ENCODE measurements at places on chromosomes 4 and X. TPM values are rescaled to one million over a fixed set of nuclear protein-coding genes. Genes with fewer than 3 reads are reported as not detected.

NEXMIF gene
- total RNA-seq, result not detected

CHST7 gene
- 2.3 TPM for total RNA-seq

SFRP2 gene
- total RNA-seq, result not detected

NUDT11 gene
- total RNA-seq, result not detected

TMEM47 gene
- total RNA-seq, result not detected

RHOXF1 gene
- not detected for total RNA-seq

C4orf36 gene
- total RNA-seq, result 0.10 TPM

FAM133A gene
- total RNA-seq, result not detected

SPACA5 gene
- total RNA-seq, result not detected

- DNase-seq, result no peak
These were observed 56.9 kb downstream of the ARHGAP10 start for GRCh38 chr4:147788791-147789190.

GRCh38 chr4:125703443-125703842, 388.7 kb downstream of the FAT4 start:
- no peak for DNase-seq

DNA sequence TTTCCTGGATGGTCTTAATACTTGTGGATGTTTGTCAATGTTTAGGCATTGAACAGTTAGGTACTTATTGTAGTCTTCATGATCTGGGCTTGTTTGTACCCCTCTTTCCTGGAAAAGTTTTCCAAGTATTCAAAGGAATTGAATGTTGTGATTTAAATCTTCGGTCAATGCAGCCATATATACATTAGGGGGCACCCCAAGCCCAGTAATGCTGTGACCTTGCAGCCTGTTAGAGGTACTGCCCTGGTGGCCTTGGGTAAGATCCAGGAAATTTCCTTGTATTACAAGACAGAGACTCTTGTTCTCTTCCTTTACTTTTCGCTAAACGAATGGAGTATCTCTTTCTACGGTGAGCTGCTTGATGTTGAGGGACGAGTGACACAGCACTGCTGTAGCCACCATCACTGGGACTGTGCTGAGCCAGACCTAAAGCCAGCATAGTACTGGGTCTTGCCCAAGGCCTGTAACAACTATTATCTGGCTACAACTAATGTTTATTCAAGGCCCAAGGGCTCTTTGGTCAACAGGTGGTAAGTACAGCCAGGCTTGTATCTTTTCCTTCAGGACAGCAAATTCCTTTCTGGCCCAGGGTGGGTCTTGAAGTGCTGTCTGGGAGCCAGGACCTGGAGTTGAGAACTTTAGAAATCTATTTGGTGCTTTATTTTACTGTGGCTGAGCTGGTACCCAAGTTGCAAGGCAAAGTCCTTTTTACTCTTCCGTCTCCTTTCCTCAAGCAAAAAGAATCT, 118.3 kb upstream of the ATOH1 start:
- DNase-seq, result peak; percentile 45

DNA sequence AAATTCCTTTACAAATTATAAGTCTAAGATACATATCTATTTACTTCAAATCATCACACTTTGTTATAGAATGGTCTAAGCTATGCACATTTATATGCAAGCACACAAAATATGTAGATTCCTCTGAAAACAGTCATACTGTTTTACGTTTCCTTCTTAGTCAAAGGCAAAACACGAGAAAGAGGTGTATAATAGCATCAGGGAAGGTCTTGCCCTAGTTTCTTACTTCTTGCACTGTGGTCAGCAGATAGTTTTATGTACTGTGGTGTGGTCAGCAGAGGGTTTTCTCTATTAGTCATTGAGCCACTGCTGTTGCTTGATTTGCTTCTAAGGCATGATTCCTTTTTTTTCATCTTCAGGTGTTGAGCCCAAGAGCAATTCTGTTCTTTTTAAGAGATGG, 117.7 kb downstream of the ADAM29 start:
- DNase-seq, result no peak

DNA sequence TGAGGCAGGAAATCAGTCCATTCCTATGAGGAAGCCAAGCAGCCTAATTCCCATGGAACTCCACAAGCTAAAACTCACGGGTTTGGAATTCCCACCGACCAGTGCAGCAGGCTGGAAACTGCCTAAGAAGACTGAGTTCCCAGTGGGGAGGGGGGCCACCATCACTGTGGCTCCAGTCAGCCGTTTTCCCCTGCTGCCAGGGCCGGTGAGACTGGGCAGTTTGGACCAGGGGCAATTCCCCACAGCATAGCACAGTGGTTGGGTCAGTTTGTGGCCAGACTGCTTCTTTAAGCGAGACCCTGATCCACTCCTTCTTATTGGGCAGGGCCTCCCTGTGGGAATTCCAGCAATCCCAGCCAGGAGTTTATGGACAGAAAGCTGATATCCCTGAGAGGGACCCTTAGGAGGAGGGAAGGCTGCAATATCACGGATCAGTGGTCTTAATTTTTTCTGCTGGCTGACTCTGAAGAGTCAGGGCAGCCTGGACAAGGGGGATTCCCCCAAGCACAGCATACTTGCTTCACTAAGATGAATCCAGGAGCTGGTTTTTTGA, 20.7 kb downstream of the PAGE5 start:
- no peak for DNase-seq

DNA sequence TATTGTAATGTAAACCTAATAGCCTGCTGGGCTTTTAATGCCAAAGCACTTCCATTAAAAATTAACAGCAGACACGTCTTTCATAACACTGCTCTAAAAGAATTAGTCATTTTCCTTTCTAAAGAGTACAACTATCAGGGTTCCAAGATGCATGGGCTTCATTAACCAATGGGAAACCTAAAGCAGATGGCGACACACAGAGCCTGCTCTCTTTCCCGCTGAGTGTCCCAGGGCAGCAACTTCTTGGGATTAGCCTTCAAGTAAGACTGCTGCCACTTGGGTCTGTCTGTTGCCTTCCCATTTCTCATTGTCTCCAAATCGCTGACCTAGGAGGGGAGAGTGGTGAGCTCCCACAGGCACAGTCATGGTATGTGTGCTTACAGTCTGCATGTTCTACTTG, 14.0 kb upstream of the PHKA2 start:
- no peak for DNase-seq

DNA sequence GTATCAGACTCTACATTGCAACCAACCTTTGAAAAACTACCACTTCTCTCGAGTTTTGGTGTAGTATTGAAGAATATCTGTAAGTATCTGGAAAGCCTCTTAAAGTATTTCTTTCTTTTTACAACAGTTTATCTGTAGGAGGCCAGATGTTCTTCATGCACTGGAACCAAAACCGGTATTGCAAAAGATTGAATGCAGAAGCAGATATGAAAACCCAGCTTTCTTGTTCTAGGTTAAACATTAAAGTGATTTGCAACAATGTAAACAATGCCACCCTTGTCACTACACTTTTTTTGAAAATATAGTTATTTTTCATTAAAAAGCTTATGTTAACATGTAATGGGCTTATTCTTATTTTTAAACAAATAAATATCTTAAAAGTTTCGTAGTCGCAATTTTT, 27.2 kb downstream of the PLS3 start:
- DNase-seq, result no peak

- peak; percentile 83 for DNase-seq
These were observed 42.8 kb downstream of the IL21 start for GRCh38 chr4:122577808-122578781.

DNA sequence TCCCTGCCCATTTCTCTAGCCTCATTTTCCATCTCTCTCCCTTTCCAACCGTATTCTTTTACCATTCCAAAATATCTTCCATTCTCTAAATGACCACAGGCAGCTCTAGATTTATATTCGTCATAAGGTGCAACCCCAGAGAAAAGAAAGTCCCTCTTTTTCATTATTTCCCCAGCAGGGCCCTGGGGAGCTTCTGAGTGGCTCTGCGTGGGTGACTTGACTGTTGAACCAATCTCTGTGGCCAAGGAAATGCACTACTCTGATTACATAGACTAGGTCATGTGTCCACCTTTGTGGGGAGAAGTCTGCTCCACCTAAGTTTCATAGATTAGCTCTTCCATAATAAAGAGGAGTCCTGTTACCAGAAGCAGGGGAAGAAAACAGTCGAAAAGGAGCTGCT, 51.4 kb downstream of the ATOH1 start:
- DNase-seq, result no peak

GRCh38 chr4:1329408-1330371, 17.3 kb upstream of the UVSSA start:
- DNase-seq, result peak; percentile 88

- no peak for DNase-seq
These were observed 98.0 kb downstream of the PSAPL1 start for GRCh38 chr4:7336732-7337131.

DNA sequence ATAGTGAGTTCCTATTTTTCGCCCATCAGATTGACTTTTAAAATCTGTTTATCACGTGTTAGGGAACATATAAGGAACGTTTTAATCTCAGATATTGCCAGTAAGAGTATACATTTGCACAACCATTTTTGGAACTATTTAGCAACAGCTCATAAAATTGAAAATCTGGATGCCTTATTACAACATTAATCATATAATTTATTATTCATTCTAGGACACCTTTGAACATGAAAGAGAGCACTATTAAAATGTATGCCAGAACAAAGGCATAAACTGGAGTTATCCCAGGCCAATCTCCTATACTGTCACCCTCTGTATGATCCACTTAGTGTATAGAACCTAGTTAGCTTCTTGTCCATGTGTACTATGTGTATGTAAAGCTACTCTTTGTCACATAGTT, 579.0 kb upstream of the MAGEB2 start:
- no peak for DNase-seq

DNA sequence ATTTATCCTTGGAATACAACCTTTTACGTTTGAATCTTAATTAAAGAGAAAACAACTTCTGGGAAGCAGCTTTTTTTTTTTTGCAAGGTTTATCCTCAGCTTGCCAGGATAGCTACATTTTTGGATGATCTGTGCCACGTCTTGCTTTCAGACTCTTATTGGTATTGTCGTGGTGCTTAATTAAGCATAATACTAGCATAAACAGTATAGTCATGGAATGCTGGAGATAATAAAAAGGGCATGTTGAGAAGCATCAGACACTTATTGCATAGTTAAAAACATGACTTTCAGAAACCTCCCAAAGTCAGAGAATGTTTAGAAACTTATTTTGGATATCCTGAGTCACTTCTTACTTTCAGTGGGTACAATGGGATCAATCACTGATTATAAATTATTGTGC, 77.0 kb downstream of the PALLD start:
- DNase-seq, result no peak

GRCh38 chrX:69126642-69127041, 38.6 kb downstream of the PJA1 start:
- DNase-seq, result no peak
